HFFc6 (cell line): ENCODE measurements at places on chromosomes 4 and X. TPM values are rescaled to one million over a fixed set of nuclear protein-coding genes. Genes with fewer than 3 reads are reported as not detected.

The PFKFB1 gene
- not detected in 2 replicates for total RNA-seq

The JCHAIN gene
- total RNA-seq: 0.18 to 0.90 TPM (median 0.50 TPM) in 3 replicates

The OCRL gene
- total RNA-seq: 29.0 to 30.2 TPM (median 30.2 TPM) in 3 replicates

The SSX2B gene
- not detected in 3 replicates for total RNA-seq

The RHOXF1 gene
- not detected in 3 replicates for total RNA-seq

The PNMA6F gene
- total RNA-seq: not detected in 3 replicates

The RNF150 gene
- 17.8 and 22.5 TPM in 2 replicates for total RNA-seq

- no peak for DNase-seq
Measured at GRCh38 chr4:119244344-119244743, 31.8 kb downstream of the USP53 start.

DNA sequence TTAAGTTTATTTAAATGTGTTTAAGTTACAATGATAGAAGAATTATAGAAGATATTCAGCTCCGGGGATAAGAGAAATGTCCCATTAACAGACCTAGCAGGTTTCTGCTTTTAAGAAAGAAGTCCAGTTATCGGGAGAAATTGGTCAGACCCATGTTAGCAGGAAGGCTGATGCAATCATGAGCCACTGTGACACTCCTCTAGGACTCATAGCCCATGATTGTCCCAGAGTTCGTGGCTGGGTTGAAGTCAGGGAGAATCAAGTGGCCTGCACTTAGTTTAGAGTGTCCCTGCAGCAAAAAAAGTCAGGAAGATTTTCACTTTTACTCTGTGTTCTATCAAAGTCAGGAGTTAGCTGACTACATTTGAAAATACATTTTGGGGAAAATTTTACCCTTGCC lies 72.0 kb downstream of the TMEM144 start:
- DNase-seq: peak; percentile 9

GRCh38 chr4:157141976-157142375 lies 66.0 kb downstream of the GLRB start:
- no peak for DNase-seq

DNA sequence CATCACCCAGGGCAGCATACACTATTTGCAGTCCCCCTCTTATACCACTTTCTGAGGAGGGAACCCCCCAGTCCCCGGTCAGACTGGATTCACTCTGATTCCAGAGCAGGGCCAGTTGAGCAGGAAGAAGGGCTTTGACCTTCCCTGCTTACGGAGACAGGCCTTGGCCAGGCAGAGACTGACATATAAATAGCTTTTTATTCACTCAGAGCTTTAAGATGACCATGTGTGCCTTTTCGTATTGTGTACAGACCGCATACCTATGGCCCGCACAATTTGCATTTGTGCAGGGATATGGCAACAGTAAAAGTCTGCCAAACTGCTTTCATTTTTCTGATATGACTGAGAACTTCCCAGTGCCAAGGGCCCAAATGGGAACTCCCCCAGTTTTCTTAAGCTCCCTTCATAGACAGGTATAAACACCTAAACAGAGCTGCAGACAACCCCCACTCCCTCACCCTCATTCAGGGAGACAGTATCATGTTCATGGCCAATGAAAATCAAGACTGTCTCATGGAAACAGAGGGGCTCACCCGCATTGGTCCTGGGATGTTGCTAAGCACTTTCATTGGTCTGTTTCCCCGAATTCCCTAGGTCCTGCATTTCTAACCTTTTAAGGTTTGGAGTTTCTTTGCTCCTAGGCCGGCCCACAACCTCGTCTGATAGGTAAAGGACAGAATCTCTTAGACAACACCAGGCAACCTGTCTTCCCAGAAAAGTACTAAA lies 86.0 kb downstream of the RTL5 start:
- no peak for DNase-seq

- no peak for DNase-seq
Measured at GRCh38 chrX:1500701-1501624, 36.0 kb downstream of the P2RY8 start.

- no peak for DNase-seq
Measured at GRCh38 chr4:40628888-40629287, 776 bp downstream of the RBM47 start.

- DNase-seq: no peak
Measured at GRCh38 chr4:46386570-46386969, 3.4 kb downstream of the GABRA2 start.

- DNase-seq: no peak
Measured at GRCh38 chr4:76802236-76803021, 95.5 kb downstream of the SOWAHB start.

DNA sequence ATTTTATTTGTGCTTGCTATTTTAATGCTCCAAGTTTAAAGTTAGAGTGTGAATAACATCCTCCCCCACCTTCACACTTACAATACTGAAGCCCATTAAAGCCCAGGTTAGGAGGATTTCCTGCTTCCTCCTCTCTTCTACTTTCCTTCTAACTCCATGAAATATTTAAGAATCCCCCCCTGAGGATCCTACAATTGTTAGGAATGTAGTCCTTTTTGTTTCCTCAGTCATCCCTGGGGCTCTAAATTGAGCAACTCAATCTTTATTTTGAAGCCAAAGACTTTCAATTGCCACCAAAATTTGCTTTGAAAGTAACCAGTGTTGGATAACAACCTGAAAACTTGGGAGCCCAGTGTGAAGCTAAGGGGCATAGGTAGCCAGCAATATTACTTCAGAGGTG lies 276.9 kb downstream of the FAM47A start:
- DNase-seq: no peak

- DNase-seq: no peak
Measured at GRCh38 chrX:1464041-1464970, 11.6 kb upstream of the ASMTL start.

- DNase-seq: no peak
Measured at GRCh38 chr4:6420036-6420435, 52.4 kb downstream of the PPP2R2C start.
